ENCODE measurements at places on chromosomes 12 and 14.

DNA sequence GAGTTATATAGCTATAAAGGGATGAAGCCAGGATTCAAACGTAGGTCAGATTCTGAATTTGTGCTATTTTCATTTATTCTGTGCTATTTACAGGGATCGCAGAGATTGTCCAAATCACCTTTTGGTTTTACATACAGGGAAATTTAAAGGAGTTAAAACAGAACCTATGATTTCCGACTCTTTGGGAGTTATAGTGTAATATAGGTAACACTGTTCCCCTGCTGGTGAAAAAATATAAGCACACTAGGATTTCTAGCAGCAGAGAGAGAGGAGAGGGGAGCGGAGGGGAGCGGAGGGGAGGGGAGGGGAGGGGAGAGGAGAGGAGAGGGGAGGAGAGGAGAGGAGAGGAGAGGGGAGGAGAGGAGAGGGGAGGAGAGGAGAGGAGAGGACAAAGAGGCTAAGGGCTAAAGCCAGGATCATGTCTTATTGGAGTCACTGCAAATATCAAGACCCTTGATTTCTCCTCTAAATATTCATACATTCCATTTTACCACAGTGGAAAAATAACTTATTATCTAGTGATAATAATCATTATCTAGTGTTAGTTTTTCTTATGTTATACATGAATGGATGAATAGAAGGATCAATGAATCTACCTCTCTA, 46.2 kb upstream of the KCNH5 start:
- DNase-seq = no peak

GRCh38 chr12:53295070-53295890, at the start of gene PFDN5:
Gene PFDN5, plus strand, starts transcription at chr12:53295542. Its CDS starts 26 bp downstream, at chr12:53295568.
- DNase-seq = peak; percentile 80

DNA sequence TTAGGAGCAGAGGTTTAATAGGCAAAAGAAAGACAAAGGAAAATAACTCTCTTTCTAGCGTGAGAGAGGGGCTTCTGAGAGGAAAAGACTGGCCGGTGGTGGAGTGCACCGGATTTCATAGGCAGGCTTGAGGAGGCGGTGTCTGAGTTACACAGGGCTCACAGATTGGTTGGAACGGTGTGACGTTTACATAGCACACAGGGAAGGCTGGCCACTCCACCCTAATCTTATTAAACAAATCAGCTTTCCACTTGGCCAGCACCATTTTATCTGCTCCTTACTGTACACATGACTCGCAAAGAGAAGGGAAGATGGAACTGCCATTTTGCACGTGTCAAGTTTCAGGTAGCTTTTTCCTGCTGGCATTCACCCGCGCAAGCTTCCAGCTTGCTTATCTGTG, 587.7 kb downstream of the RPL10L start:
- DNase-seq = peak; percentile 1

GRCh38 chr14:84167026-84167425, 1362.9 kb upstream of the FLRT2 start:
- DNase-seq = no peak

DNA sequence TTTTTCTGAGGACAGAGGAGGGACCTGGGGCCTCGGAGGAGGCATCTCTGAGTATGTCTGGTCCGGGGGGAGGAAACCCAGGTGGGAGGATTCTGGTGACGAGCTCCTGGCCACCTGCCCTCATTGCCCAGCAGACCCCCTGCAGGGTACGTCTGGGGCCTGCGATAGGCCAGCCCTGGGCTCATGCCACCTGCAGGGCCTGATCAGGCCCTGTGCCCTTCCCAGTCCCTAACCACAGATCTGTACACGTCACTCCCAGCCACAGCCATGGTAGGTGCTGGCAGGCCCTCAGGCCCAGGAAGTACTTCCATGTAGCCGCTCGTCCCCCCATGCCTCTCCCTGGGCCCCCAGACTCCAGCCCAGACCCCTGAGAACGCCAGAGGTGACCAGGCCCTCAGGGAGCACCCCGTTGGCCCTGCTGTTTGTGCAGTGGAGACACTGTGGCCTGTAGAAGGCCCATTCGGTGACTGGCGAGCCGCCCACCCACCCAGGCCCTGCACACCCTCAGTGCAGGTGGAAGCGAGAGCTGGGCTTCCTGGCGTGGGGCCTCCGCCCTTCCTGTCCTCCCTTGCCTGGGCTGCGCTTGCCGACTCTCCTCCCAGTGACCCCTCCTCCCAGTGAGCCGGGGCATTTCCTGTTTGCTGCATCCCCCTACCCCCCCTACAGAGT, 5.7 kb downstream of the INF2 start:
- DNase-seq = peak; percentile 90

All from NCI-H510A (cell line).